Thymus (tissue), 14 donors: ENCODE measurements at places on chromosomes 5 and 9.

GRCh38 chr9:32864971-32865370 lies 81.6 kb downstream of the TMEM215 start:
- DNase-seq, result no peak

GRCh38 chr9:135968083-135968476 lies 6.9 kb upstream of the UBAC1 start:
- DNase-seq, result no peak

DNA sequence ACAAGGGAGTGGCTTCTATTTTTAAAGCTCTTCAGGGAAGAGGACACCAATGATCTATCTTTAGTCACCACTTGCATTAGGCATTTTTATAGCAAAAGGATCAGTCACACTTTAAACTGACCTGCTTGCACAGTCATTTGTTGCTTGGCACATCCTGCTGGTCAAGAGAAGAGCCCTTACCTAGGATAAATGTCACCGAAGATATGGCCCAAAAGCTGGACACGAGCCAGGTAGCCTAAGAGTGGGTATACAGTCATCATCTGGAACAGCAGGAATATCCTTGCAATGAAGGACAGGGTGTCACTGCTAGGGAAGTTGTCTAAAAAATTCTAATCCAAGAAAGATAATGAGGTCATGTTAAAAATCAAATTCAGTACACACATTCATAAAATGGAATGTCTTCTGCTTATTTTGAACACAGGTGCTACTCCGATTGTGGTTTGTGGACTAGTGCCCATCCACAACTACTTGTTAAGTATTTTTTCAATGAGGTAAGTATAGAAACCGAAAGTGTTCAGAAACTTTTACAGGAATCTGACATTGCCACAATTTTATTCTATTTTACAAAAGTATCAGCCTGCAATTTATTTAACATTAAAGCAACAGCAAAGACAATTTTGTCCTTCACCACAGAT lies 78.4 kb downstream of the SLC38A9 start:
- DNase-seq, result no peak

DNA sequence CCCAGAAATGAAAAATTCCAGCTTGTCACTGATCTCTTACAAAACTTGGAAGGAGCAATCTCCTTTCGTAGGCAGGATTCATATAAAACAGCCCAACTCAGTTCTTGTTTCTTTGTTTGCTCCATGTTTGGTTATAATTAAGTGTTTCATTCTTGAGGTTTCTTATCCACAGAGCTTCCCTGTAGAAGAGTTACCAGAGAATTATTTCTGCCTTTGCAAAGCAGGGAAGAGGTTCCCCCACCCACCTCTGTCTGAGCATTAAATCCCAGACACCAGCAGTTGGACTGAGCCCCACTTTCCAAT lies 34.1 kb upstream of the RAI14 start:
- no peak for DNase-seq

- DNase-seq, result no peak
Observed at GRCh38 chr5:142845402-142845921, 75.3 kb downstream of the ARHGAP26 start.

DNA sequence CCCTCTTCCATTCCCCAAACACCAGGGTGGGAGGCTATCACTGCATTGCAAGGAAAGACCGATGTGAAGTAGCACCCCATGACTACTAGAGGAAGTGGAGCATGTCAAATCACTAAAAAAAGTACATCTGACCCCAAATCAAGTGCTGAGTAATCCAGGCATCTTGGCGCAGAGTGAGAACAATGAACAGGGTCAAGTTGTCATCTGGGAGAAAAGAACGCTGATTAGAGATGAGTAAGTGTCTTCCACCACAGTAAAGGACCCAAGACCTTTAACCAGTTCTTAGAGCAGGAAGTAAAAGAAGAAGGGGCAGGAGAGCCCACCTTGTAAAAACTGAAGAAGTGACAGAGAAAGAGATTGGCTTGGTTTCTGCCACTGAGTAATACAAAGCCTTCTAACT lies 75.0 kb upstream of the RAD23B start:
- DNase-seq, result no peak

DNA sequence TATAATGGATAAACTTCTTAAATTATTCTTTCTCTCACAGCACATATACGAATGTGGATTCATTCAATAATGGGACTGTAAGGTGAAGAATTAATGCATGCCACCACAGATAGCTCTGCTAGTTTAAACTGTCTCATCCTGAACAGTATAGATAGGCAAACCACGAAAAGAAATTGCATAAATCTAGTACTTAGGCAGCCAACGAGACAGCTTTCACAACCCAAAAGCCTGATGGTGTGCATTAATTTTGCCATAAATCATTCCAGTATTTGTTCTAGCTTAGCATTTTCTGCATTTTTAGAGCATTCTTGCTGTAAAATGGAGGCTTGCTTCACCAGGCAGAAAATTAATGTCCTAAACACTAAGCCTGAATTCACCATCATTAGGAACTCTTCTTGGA lies 834.2 kb upstream of the DMAC1 start:
- no peak for DNase-seq

DNA sequence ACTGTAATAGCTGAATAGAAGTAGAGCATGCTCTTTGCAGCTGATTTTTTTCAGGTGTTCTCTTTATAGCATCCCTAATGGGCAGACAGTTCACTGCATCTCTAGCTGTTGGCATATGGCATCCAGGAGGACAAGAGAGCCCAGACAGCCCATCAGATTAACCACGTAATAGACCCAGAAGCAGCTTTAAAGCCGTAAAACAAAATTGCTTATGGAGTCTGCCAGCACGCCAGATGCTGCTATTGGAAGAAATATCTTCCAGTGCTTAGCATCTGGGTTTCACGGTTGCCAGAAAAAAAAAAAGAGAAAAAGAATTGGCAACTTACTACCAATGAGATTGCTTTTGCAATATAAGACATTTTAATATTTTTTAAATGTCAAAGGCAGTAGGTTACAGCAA lies 869.4 kb upstream of the NUDT12 start:
- no peak for DNase-seq

DNA sequence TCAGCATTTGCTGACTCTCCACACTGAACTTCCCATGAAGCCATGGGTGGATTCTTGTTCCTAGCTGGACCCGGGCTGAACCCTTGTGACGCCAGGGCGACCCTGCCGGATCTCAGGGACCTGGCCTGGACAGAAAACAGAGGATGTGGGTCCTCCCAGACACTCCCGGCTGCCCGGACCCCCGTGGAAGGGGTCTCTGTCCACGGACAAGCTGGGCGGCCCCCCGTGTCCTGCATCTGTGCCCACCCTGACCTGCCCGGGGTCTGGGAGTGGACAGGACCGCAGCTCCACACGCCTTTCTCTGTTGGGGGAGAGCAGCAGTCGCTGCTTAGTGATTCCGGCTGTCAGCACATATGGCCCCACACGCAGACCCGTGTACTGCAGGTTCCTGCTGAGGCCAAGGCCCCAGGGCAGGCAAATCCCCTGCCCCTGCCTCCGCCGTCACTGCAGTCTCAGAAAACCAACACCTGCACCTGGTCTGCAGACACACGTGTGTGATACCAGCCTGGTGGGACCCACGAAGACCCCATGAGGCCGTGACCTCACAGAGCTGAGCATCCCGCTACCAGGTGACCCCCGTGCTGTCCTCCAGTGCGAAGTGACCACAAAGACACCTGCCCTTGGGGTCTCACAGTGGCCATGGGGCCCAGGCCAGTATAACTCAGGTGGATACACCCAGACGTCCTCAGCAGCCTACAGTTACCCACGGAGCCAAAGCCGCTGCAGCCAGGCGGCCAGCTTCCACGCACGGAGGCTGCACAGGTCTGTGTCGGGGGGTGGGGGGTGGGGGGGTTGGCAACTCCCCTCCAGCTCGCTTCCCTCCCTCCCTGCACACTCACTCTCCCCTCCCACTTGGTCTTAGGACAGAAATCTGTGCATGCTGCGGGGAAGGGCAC lies 50.6 kb downstream of the NKD2 start:
- DNase-seq, result no peak

DNA sequence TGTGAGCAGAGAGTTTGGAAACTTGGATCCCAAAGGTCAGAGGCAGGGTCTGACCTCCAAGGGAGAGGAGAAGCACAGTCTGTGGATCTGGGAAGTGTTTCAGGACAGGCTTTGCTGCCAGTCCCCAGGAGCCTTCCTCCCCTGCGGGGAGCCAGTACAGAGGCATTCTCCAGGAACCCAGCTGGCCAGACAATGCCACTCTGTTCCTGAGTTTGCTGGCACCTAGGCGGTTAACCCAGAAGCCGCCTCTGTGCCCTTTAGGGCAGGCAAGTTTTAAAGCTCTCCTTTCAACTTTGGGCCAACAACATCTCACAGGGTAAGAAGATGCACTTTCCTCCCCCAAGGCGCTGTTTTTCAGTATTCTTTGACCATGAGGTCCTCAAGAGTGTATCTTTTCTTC lies 37.0 kb upstream of the FGF1 start:
- no peak for DNase-seq

GRCh38 chr5:177595026-177595585 lies 3.1 kb downstream of the TMED9 start:
- no peak for DNase-seq

DNA sequence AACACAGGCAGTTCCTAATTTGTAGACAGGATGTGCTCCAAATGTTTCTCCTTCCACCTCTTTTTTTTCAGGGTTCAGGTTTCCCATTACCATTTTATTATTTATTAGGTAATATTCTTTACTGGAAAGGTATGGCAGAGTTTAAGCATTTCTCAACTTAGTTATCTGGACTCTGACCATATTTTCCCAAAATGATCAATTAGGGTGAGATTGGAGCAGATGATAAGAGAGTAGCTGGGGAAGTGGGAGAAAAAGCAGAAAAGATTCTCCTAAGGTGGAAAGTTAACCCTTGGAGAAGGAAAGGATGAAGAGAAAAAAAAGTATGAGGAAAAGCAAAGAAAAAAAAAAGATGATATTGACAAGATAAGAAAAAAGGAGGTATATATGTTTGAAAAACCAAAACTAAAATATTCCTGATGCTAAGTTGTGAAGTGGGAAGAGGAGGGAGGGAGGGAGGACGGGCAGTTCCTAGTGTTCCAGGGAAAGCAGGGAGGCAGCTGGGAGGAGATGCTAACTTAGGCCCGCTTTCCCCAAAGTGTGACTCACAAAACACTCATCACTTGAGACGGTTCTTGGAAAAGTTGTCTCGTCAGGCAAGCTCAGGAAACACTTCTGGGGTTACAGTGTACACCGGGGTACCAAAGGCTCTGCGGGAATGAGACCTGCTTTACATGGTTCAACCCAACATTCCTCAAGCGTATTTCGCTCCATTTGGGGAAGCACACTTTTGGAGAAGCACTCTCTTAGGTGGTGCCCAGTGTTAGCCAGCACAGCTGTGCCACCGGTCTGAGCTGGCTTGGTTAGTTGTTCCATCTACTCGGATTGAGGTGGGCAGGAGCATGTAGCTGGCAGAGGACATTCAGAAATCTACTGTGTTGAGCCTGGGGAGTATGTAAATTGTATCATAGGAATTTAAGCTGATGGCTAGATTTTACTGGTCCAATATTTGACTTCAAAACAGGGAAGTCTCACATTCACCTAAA lies 35.1 kb downstream of the B4GALT1 start:
- no peak for DNase-seq

GRCh38 chr5:159244163-159244562 lies 18.9 kb upstream of the UBLCP1 start:
- no peak for DNase-seq

- no peak for DNase-seq
Observed at GRCh38 chr9:22529426-22530199, 83.0 kb downstream of the DMRTA1 start.

DNA sequence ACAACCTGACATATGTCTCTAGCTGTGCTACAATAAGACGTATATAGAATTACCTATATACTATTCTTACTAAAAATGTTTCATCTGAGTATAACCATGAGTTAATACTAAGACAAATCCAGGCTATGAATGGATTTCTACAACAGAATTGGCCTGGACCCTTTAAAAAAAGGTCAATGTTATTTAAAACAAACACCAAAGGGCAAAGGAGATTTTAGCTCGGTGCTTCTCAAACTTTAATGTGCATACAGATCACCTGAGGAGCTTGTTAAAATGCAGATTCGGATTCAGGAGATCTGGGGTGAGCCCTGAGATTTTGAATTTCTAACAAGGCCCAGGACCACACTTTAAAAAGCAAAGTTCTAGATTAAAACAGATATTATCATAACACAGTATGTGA lies 6.5 kb downstream of the TNFSF8 start:
- no peak for DNase-seq

- no peak for DNase-seq
Observed at GRCh38 chr9:120787933-120788332, 5.3 kb downstream of the FBXW2 start.

GRCh38 chr9:68798423-68798822 lies 93.4 kb downstream of the PIP5K1B start:
- DNase-seq, result no peak

GRCh38 chr5:62386824-62387223 lies 16.9 kb downstream of the DIMT1 start:
- no peak for DNase-seq

DNA sequence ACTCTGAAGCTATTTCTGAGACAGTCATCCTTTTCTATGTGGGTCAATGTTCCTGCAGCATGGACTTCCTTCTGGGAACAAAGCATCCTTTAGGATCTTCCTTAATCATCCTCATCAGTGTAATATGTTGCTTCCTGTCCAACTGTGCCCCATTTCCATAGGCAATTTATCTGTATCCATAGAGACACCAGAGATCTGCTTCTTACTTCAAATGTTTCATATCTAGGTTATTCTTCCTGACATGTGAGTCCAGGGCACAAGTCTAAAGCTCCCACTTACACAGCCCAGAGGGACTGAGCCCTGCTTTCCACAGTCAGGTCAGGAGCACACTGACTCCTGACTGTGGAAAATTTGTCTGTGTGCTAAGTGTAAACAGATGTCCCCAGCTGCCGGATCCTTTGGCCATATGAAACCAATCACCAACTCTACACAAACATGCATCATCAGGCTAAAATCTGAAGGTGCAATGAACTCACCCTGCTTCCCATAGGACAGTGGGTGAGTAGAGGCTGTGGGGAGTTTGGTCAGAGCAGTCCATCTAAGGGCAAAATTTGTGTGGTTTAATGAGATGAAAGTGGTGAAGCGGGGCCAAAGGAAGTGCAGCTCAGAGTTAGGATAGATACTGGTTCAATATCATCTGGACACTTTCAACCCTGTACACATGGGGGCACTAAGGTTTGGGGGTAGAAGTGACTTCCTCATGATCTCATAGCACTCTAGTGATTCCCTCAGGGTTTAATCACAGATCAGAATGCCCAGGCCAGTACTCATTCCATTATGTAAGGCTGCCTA lies 85.2 kb upstream of the TNC start:
- no peak for DNase-seq

- DNase-seq, result no peak
Observed at GRCh38 chr5:73067213-73067612, 53.2 kb upstream of the TMEM171 start.

- DNase-seq, result no peak
Observed at GRCh38 chr9:6855860-6856259, 98.1 kb downstream of the KDM4C start.

DNA sequence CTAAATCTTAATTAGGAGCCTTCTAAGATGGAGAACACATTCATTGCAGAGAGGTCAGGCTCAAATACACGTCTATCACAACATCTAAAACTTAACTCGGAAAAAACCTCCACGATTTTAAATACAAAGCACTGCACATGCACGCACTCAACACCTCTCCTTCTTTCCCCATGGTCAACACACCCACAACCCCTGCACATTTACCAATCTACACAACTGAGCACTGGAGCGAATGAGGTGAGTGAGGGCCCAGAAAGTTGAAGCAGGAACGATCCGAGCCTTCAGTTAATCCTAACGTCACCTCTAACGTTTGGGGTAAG lies 278 bp upstream of the NIPSNAP3A start:
- no peak for DNase-seq
